ENCODE measurements at places on chromosomes 2 and 18.

DNA sequence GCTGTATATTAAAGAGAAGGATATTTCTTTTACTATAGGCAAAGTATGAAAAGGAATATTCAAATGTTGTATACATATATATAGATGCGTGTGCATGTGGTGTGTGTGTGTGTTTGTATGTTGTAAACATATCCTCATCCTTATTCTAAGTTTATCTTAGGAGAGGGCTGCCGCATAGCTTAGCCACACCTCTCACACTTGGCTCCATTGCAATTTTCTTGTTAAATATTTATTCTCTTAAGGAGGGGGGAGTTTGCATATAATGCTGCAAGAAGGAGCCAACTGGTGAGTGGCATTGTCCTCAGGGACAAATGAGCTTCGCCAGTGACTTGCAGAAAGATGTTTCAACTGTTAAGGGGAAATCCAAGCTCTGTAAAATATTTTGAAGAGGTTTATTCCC lies 360.1 kb upstream of the RND3 start:
- DNase-seq = no peak

DNA sequence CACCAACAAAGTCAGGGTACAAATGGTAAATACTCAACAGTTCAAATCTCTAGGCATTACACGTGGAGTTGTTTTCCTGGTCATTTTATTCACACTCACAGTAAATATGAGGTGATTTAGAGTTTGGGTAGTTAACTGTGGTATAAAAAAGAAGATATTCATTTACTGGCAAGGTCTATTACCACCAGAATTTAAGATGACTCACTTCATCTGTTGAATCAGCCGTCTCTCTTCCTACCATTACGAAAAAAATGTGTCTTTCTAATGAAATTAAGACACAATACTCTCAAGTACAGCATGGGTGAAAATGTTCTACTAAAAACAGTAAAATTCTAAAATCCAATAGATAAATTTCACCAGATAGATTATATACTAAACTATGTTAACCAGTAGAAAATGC lies 21.0 kb upstream of the GPR75 start:
- peak; percentile 76 for DNase-seq

DNA sequence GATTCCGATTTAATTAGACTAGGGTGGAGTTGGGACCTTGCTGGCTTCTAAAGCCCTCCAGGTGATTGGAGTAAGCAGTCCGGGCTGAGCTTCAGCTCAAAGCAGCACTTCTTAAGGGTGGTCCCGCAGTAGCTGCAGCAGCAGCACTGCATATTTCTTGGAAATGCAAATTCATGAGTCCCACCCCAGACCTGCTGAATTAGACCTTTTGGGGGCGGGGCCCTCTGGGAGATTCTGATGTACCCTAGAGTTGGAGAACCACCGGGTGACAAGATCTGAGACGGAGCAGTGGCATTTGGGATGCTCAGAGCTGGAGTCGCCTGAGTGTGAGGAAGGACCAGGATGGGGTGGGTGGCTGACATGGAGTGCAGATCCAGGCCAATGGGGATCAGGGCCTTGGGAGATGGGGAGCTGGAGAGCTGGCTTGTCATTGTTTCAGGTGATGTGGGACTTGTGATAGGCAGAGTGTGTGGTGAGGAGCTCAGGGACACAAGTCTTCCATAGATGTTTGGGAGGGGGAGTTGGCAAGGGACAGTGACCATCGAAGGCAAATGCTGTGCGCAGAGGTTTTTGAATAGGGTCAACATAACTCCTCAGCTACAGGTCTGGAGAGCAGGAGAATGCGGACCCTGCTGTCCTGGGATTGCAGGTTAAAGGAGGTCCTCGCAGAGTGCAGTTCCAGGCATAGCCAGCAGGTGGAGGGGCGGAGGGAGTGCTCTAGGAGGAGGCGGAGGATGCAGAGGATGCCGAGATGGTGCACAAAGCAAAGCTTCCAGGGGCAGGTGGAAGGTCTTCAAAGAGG lies 130.9 kb upstream of the RAB12 start:
- DNase-seq = peak; percentile 90

DNA sequence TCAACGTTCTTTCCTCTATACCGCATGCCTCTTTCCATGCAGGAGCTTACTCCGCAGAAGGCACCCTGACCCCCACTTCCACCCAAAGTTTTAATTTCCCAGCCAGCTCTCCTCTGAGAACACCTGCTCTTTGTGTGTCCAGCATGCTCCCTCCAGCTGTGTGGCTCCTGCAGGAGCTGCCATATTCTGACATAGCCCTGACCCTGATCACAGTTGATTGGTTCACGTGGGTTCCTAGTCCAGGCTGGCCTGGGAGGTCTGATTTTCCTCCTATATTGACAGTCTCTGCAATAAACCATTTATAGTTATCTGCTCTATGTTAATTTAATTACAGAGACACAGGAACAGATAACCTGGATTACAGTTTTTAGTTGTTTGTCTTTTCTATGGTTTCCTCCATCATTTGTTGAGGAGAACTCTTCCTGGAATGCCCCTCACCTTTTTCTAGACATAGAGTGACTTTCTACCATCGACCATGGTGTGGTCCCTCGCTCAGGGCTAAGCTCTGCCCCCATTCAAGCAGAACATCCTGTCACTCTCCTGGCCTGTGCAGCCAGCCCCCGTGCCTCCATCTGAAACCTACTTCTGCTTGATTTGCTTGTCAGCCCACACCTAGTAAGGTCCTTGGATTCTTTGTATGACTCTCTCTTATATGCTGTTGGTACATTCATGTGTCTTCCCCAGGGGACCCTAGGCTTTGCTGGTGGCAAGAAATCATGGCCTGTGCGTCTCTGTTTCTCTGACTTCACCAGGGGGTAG lies 231.5 kb downstream of the LPIN1 start:
- no peak for DNase-seq

DNA sequence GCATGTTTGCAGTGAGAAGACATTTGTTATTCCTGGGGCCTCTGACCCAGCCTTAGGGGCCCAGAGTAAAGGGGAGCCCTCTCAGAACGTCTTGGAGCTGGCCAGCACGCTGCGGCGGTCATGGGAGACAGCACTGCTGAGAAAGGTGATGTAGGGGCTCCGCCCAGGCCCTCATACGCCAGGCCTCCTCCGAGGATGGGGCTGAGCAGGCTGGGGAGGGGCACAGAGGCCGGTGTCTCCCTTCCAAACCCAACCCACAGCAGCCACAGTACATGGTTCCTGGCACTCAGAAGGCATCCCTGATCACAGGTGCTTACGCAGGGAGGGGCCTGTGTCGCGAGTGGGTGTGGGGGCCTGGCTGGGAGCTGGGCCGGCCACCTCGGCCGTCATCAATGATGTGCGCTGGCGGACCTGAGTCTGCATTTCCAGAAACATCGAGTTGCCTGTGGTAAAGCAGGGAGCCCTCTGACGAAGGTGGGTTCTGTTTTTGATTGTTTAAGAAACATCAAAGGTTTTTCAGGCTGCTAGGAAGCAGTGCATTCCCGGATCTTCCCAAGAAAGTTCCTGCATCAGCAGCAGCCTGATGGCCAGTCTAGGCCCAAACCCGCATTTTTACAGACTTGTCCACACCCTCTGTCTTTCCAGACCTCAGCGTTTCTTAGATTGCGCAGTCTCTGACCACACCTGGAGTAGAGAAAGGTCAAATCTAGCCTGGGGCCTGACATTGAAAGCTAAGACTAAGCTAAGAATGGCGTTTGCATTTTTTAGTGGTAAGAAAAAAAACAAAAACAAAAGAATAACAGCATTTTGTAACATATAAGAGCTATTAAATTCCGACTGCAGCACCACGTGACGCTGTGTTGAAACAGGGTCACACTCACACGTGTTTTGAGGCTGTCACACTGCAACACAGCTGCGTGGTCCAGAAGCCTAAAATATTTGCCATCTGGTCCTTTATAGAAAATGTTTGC lies 51.2 kb upstream of the PXDN start:
- DNase-seq = no peak

- DNase-seq = no peak
Measured at GRCh38 chr2:234467289-234467688, 29.6 kb downstream of the ARL4C start.

Data from GM03348 (cell line).